ENCODE measurements at places on chromosomes 7 and 10. TPM values are rescaled to one million over a fixed set of nuclear protein-coding genes. Genes with fewer than 3 reads are reported as not detected.

PDGFA gene
- 31.2 TPM for total RNA-seq

FAM25C gene
- not detected for total RNA-seq

WNT8B gene
- not detected for total RNA-seq

EPC1 gene
- total RNA-seq, result 78.7 TPM

SVIL gene
- total RNA-seq, result 60.6 TPM

DNA sequence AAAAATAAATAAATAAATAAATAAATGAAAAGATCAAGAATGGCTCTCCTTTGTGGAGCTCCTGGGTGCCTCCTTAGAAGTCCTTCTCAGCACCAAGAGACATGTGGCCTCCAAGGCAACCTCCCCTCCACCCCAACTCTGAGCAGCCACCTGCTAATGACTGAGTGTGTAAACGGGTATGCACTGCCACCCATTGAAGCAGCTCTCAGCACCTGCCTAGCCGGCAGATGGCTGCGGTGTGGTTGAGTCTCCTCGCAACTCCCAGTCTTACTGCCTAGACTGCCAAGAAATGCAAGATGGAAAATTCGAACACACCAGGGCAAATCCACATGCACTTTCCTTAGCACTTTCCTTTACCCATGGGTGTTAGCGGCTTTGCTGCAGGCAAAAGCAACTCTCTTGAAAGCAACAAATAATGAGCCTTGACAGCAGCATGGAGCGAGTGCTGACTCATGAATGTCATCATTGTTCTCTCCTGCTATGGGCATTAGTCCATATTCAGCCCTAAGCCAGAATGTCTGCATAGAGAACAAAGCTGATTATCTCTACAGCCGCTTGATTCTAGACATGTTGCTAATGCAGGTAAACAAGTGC, 913.9 kb upstream of the AUTS2 start:
- no peaks in the 10 kb centered on the region for H3K27me3 ChIP-seq
- DNase-seq, result no peak
- H3K36me3 ChIP-seq, result no peaks in the 10 kb centered on the region
- H3K27ac ChIP-seq, result no peak overlapping the region
- no peak overlapping the region for H3K4me3 ChIP-seq

- no peaks in the 10 kb centered on the region for H3K36me3 ChIP-seq
- H3K27ac ChIP-seq, result no peak overlapping the region
- DNase-seq, result no peak
- H3K4me3 ChIP-seq, result no peak overlapping the region
- H3K4me1 ChIP-seq, result no peaks in the 10 kb centered on the region
Observed at GRCh38 chr10:97042716-97043562, 142.8 kb downstream of the SLIT1 start.

GRCh38 chr7:121313220-121313792, 15.5 kb upstream of the WNT16 start:
- H3K4me3 ChIP-seq, result no peak overlapping the region
- no peak overlapping the region for H3K27ac ChIP-seq
- no peak for DNase-seq
- H3K27me3 ChIP-seq, result no peaks in the 10 kb centered on the region
- no peaks in the 10 kb centered on the region for H3K36me3 ChIP-seq

DNA sequence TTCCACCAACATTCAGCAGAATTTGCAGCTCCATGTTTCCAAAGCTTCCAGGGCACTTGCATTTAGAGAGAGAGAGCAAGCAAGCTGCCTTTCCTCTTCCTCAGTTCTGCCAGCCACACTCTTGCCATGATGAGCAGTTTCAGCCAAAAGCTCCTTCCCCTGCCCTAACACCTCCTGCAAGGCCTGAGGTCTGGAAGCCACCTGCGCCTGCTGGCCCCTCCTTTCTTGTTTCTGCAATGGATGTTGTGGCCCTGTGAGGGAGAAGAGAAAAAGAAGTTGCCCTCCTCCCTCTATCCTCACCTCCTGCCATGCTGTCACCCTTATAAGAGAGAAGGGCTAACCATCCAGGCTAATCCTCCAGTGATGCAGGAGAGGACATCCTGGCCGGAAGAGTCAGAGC, 48.7 kb downstream of the IKZF1 start:
- no peak overlapping the region for H3K4me3 ChIP-seq
- no peaks in the 10 kb centered on the region for H3K27me3 ChIP-seq
- DNase-seq, result no peak
- no peaks in the 10 kb centered on the region for H3K4me1 ChIP-seq

- no peaks in the 10 kb centered on the region for H3K36me3 ChIP-seq
- H3K4me1 ChIP-seq, result no peaks in the 10 kb centered on the region
- H3K27me3 ChIP-seq, result peaks cover 27% of the 10 kb centered on the region
- DNase-seq, result no peak
Observed at GRCh38 chr10:131851346-131851745, 49.5 kb upstream of the PPP2R2D start.

DNA sequence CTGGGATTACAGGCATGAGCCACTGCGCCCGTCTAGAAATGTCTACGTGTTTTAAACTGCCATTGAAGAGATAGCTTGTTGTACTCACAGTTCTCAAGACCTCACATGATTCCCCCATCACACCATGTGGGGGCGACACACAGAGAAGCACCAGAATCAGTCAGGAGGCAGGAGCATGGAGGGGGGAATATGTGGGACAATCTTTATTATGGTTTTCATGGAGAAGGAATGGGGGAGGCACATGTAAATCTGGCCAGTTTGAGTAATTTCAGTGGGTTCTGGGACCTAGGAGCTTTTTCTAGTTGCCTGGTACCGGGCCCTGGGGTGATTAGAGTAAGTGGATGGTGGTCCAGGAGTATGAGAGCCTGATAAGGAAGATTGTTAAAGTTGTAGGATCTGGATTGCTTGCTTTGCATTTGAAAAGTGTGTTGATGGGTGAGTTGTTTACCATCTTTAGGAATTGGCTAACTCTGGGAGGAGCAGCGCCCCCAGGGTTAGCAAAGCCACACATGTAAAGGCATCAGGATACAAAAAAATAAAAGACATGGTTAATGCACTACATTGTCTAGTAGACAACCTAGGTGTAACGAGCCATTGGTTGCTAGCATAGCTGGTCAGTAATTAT, 85.4 kb upstream of the SLC13A1 start:
- H3K27me3 ChIP-seq, result no peaks in the 10 kb centered on the region
- no peak overlapping the region for H3K27ac ChIP-seq
- H3K36me3 ChIP-seq, result no peaks in the 10 kb centered on the region
- H3K4me1 ChIP-seq, result no peaks in the 10 kb centered on the region

DNA sequence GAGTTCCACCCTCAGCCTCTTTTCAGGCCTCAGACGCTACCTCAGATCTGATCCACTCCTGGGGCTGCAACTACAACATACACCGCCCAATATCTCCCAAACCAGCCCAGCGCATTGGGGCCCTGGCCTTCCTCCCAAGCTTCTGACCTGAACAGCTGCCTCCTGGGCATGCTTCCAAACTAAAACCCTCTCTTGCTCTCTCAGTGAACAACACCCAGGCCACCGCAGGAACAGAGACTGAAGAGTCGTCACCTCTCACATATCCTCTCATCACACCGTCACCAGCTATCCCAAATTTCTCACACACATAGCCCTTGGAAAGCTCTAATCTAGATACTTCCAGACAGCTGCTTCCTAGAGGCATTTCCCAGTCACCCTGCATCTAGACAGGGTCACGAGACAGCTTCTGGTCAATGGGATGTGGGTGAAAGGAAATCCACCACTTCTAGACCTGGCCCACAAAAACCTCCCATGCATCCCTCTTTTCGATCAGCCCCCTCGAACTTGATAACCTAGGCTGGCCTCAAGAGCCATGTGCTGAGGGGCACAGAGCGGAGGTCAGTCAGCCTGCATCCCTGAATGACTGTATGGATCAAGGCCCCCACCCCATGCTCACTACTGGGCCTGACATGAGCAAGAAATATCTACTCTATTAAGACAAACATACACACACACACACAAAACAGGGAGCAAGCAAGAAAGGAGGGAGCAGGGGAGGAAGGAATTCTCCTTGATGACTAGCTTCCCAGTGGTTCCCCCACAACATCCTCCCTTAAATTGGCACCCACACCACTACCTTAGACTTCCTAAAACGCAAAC, 1.8 kb downstream of the PARP12 start:
- H3K27ac ChIP-seq, result peak overlapping the region; percentile 95
- no peak for DNase-seq
- no peaks in the 10 kb centered on the region for H3K36me3 ChIP-seq
- H3K4me1 ChIP-seq, result no peaks in the 10 kb centered on the region
- H3K27me3 ChIP-seq, result no peaks in the 10 kb centered on the region
- peak overlapping the region; percentile 83 for H3K4me3 ChIP-seq

DNA sequence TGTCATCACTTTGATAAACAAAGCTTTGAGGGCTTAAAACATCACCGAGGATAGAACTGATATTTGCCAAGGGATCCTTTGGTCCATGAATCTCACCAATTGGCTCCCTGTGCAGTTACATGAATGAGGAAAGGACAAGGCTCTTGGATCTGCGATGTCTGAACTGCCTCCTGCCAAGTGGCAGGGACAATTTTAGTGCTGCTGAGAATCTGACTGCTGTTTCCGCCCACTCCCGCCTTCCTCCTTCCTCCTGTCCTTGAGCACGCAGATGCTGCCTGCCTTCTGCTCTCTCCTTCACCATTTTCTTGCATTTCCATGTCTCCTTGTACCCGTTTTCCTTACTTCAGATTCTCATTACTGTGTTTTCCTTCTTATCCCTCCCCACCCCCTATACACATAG, 26.8 kb upstream of the ITPRID1 start:
- no peaks in the 10 kb centered on the region for H3K36me3 ChIP-seq
- no peaks in the 10 kb centered on the region for H3K27me3 ChIP-seq
- H3K4me3 ChIP-seq, result no peak overlapping the region

DNA sequence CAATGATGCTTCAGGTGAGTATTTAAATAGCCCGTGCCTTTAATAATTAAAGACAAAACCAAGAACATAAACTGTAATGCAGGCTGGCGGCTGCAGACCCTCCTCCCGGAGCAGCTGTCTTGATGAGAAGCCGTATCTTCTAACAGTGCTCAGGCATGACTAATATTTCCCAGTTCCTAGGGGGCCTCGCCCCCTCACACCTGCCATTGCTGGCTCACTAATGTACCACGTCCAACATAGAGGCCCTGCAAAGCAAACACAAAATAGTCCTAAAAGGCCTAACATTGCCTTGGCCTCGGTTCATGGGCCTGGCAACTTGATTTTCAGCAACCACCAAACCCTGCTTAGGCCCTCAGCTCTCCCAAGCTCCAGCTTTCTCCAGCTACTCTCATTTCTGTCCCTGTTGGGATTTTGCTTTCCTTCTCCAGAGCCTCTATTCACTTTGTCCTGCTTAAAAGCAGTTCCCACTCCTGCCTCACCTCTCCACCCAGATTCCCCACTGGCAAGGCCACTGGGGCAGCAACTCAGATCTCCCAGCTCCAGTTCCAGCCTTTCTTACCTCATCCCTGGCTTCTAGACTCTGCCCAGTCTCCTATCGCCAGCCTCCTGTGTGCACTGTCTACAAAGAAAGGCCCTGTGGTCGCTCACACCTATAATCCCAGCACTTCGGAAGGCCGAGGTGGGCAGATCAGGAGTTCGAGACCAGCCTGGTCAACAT, 16.2 kb downstream of the SORBS1 start:
- no peaks in the 10 kb centered on the region for H3K4me1 ChIP-seq
- no peak overlapping the region for H3K27ac ChIP-seq
- H3K36me3 ChIP-seq, result no peaks in the 10 kb centered on the region
- DNase-seq, result no peak
- no peaks in the 10 kb centered on the region for H3K27me3 ChIP-seq

DNA sequence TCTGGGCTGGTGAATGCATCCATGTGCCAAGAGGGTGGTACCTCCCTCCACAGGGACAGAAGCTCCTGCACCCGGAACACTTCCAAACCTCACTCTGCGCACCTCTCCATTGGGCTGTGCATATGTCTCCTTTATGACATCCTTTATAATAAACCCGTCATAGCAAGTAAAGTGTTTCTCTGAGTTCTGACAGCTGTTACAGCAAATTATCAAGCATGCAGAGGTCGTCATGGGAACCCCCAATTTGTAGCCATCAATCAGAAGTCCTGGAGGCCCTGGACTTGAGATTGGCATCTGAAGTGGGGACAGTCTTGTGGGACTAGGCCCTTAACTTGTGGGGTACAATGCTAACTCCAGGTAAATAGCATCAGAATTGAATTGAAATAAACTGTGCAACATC, 29.4 kb upstream of the PARD3 start:
- no peaks in the 10 kb centered on the region for H3K4me1 ChIP-seq
- no peaks in the 10 kb centered on the region for H3K36me3 ChIP-seq
- no peak for DNase-seq
- H3K27ac ChIP-seq, result no peak overlapping the region
- H3K4me3 ChIP-seq, result no peak overlapping the region

DNA sequence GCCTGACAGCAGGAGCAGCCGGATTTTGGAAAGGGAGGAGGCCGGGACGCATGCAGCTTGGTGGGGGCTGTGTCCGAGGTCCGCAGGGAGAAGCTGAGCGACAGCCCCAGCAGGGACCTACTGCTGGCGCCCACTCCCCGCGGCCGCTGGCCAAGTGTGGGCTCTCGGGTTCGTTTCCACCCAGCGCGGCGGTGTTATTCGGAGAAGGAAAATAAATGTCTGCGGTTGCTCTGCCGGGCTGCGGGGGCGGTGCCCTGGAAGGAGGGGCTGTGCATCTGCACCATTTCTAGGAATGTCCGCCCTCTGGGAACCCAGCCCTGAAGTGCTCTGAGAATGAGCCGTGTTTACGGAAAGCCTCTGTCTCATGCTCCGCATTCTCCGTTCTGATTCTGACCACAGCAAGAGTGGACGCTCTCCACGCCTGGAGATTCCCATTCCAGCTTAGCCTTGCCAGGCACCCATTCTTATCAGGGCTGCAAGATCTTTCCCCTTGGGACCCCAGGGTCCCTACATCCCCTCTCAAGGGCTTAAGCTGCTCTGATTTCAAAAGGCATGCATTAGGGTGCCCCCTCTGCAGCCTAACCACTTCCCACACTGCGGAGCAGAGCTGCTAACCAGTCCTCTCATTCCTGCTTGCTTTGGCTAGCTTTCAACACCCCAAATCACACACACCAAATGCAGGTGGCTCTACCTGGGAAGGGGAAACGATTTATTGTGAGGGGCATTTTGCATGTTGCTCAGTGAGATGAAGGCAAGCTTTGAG, 256.6 kb upstream of the GLI3 start:
- H3K4me3 ChIP-seq, result peak overlapping the region; percentile 48
- peak; percentile 82 for DNase-seq
- H3K27me3 ChIP-seq, result no peaks in the 10 kb centered on the region
- H3K27ac ChIP-seq, result peak overlapping the region; percentile 96
- no peaks in the 10 kb centered on the region for H3K4me1 ChIP-seq

All from breast epithelium (tissue), 4 donors.